GM04504 (cell line): ENCODE measurements at places on chromosomes 1 and 21.

DNA sequence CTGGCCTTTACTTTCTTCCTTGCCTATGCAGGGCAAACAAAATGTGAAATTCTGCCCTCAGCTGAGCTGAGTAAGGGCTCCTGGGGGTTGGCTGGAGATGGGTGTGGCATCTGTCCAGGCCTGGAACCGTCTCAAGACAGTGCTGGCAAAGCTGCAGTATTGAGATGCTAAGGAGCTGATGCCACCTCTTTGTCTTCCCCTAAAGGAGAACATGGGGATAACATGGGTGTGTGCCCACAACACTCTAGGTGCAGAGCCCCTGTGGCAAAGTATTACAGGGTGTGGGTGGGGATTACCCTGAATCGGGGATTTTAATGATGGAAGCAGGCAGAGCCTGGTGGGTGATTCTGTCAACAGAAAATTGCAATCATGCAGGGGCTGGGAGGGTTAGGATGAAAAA is 2.5 kb upstream of the ST3GAL3 start:
- peak; percentile 37 for DNase-seq

DNA sequence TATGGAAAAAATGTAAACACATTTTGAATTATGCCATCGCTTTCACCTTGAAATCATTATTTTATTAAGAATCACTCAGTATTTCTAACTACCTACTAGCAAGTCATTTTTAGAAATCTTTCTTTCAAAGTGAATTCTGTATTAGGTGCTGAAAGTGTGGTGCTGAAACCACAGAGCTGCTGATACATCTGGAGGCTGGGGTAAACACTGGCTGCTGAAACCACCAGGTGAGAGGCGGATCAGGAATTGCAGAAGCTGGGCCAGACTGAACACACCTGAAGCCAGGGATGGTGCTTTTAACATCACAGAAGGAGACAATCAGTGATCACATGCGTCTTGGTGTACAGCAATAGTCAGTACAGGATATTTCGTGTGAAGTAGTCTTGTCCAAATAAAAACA is 42.2 kb upstream of the KCNE1 start:
- DNase-seq = no peak

DNA sequence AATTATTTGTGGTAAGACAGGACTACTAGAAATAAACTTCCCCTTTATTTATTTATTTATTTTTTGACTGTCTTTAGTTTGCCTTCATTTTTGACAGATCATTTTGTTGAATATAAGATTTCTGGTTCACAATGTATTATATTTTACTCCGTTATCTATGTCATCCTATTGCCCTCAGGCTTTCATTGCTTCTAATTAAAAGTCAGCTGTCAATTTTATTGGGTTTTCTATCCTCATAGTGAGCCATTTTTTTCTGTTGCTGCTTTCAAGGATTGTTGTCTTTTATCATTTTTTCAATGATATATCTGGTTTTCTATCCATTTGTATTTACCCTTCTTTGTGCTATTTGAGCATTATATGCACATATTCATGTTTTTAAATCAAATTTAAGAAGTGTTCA is 866.2 kb downstream of the LRRIQ3 start:
- DNase-seq = no peak

- DNase-seq = no peak
Measured at GRCh38 chr1:11783556-11783955, 21.6 kb downstream of the C1orf167 start.

DNA sequence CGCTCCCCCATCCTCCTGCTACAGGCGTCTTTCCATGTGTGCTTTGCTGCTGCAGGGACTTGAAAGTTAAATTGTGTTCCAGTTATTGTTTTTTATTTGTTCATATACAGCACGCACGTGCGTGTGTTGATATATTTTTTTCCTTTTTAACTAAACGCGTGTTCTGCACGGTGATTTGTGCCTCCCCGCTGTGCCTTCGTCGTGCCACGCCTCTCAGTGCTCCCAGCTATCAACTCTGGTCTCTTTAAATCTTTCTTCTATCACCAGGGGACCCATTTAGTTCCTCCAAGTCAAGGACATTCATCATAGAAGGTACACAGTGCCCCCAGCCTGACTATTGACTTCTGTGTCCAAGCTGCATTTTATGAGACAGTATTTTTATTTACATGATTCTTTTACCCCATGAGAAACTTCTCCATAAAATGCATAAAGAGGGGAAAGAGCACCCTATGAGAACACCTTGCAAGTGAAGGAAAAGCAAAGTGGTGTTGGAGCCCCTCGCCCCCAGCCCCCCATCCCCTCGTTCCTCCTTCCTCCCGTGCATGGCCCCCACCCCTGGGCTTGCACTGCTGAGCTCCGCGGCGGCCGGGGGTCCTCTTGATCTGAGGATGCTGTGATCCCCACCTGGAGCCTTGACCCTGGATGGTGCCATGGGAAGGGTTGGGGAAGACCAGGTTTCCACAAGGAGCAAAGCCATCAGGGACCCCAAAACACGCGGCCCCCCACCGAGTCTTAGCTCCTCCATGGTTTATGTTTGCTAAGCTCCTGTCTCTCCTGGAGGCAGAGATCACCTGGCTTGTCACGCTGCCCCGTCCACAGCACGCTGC is 45.5 kb downstream of the KCNAB2 start:
- no peak for DNase-seq

GRCh38 chr1:98523256-98523655 is 138.3 kb upstream of the SNX7 start:
- DNase-seq = no peak

DNA sequence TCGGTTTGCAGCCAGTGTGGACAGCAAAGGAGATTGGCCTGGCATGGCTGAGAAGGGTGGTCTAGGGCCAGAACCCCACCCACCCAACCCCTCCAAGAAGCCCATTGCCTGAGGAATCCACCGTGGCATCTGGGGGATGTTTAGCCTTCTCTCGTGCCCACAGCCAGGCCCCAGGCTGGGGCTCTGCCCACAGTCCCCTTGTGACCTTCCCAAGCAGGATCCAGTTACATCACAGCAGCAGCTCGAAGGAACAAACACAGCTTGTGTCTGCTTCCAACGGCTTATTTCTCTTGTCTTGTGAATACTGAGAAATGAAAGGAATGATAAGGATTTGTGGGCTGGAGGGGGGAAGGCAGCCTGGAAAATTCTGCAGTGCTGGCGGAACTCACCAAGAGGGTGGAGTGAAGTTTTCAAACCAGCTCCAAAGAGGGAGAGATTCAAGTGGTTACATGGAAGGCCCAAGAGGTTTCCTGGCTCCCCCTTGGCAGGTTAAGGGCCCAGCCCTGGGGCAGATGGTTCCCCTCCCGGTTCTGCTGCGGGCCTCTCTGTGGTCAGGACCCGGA is 61.6 kb downstream of the DHRS3 start:
- DNase-seq = peak; percentile 88

- DNase-seq = no peak
Measured at GRCh38 chr1:48556186-48556850, 84.3 kb upstream of the SPATA6 start.

- no peak for DNase-seq
Measured at GRCh38 chr1:201311356-201312011, 28.2 kb downstream of the PKP1 start.

DNA sequence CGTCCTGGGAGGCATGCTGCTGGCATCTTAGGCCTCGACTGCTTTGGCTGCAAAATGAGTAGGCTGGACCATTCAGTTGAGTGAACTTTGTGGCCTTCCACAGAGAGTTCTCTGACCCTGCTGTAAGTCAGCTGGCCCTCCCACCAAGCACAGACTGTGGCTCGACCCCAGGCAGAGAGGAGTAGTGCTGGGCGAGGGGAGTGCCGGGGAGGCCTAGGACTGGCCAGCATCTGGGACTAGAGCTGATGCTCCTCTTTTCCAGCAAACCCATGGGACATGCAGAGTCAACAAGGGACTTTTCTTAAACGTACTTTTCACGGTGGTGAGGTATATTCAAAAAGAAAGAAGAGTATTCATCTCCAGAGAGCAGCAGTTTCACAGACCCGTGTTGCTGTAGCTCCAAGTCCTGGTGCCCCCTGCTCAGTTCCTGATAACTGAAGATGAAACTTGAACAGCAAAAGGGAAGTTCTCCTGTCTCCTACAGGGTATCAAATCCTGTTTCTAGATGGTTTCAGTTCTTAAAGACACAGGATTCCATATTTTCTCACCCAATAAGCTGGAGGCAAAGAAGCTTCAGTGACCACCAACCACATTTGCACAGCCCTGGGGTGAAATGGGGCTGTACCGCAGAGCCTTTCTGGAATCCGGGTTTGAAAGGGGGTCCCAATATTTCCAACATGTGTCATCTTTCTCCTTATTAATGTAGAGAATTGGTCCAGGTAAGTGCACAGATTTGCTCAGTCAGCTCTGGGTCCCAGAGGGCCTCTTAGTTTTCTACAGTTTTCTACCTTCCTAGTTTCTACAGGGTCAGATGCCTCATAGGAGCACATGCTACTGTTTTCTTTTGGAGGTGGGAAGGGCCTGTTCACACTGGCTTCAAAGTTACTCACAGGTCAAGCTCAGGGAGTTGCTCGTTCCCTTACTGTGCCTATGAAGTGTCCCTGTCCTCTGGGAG is 20.9 kb downstream of the BATF3 start:
- no peak for DNase-seq

- DNase-seq = no peak
Measured at GRCh38 chr1:10626791-10627410, 152.2 kb downstream of the PEX14 start.

DNA sequence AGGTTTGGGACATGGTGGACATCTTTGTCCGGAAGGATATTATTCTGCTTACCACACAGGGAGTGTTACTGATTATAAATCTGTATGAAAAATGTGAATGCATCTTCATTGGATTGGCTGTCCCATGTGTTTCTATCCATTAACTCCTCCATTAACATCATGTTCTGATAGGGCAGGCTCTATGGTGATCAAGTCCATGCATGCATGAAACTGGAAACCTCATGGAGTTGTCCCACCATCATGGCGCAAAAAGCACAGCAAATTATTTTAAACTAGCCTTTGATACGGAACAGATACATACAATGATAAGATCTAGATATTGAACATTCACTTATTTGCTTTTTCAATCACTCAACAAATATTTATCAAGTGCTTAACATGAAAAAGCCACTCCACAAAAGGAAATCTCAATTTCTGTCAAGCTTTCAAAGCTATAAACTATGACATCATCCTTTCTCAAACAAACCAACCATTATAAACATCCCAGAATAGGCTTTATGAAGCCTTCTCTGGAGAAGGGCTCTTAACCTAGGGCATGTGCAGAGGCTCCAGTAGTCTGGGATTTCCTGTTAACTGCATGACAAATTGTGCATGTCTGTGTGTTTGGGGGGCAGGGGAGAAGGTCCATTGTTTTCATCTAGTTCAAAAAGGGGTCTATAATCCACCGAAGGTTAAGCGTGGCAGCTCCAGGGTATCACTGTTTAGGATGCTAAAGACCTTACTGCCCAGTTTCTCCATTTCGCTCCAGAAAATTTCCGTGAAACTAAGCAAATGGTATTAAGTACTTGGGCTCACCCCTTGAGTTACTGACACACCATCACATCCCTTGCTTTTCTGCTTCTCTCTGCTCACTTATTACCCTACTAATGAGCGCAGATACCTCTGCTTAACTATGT is 46.1 kb downstream of the ADAMTS1 start:
- no peak for DNase-seq

DNA sequence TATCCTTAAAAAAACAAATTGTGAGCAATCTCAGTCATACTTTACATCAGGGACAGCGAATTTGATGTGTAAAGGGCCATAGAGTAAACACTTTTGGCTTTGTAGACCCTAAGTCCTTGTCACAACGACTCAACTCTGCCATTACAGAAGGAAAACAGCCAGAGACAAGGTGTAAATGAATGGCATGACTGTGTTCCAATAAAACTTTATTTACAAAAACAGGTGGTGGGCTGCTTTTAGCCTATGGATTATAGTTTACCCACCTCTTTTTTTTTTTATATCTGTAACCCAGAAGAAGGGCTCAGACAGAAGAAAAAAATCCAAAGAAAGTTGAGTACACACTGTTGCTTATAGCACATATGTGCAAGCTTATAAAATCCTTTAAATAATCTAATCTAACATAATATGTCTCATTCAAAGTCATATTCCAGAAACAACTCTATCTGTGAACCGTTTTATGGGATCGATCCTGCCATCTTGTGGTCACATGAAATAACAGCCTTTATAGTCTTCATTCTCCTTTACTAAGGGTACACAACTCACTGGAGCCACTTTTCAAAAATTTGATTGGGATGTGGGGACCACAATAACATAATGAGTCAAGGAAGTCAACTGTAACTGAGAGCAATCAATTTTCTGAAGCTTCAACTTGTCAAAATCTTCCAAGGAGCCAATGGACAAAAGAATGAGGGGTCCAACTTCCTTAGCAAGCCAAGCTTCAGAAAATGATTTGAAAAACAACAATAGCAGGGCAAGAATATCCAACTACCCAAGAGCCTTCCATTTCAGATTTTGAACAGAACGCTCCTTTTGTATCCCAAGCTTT is 142.2 kb upstream of the KRTAP19-8 start:
- DNase-seq = no peak

- DNase-seq = no peak
Measured at GRCh38 chr1:117930484-117930883, 945 bp downstream of the WDR3 start.

GRCh38 chr1:241600496-241600901 is 39.7 kb downstream of the CHML start:
- DNase-seq = peak; percentile 41
